CD4-positive, alpha-beta T cell treated with Interleukin-6 for 4 hours (primary cell): ENCODE measurements at places on chromosomes 6 and 20.
A peak's percentile ranks its signal among the peaks of the same experiment; 100 is the strongest.

DNA sequence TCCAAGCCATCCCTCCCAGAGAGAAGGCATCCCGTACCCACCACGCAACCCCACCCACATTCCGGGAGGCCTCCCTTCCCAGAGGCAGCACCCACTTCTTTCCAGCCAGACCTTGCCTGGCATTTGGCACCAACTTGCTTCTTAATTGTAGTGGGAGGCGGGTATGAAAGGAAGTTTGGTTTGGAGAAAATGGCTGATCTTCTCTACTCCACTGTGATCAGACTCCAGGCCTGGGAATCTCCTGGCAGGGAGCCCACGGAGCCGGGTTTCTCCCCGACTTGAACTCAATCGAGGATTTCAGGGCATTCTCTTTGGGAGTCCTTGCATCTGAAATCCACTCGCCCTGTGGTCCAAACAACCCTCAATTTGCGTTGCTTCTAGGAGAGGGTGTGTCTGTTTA lies 107.1 kb downstream of the ZDHHC14 start:
- DNase-seq: no peak

GRCh38 chr6:44563397-44563796 lies 175.9 kb downstream of the CDC5L start:
- DNase-seq: no peak

- no peak for DNase-seq
Measured at GRCh38 chr6:113607821-113608545, 249.2 kb upstream of the MARCKS start.

DNA sequence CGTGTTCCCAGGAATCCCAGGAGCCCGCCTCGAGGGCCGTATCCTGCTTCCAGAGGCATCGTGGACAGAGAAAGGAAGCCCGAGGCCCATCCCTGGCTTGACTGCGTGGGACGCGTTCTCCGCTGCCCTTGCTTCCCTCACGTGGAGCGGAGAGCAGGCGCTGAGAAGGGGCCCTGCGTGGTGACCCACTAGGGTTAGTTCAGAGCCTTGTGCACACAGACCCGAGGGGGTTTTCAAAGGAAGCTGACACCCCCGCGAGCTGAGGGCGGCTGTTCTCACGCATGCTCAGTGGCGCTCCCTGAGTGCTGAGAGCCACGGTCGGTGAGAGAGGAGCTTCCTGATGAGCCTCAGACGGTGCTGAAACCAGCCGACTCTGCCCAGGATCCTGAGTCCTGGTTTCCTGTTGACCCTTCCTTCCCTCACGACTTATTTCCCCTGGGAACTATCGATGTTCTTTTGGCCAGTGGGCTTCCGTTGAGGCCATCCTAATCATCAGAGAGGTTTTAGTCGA lies 28.9 kb upstream of the CCR6 start:
- DNase-seq: peak; percentile 72

- no peak for DNase-seq
Measured at GRCh38 chr6:142045380-142046278, 87.1 kb upstream of the GJE1 start.

- no peak for DNase-seq
Measured at GRCh38 chr6:93299622-93300021, 119.7 kb downstream of the EPHA7 start.

GRCh38 chr6:116561377-116562018 lies 7.9 kb downstream of the CALHM4 start:
- peak; percentile 68 for DNase-seq

- no peak for DNase-seq
Measured at GRCh38 chr6:156720691-156721685, 56.2 kb upstream of the ARID1B start.

DNA sequence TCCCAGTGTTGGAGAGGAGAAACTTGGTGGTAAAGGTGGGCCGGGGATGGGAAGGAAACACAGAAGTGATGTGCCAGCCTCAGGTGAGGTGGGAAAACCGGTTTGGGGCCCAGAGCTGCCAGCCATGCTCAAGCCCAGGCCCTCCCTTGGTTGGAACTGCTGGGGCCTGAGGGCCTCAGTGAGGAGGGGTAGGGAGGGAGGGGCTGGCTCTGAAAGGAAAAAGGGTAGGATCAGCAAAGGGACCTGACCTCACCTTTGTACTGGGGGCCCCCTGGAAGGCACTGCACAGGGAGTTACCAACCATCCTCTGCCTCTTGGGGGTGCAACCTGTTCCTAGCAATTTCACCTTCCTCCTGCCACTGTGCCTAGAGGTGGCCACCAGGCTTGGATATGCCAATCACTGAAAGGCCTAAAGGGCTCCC lies 1.8 kb upstream of the SPEF1 start:
- no peak for DNase-seq

- DNase-seq: peak; percentile 47
Measured at GRCh38 chr20:5448449-5449118, 131.8 kb upstream of the PROKR2 start.

DNA sequence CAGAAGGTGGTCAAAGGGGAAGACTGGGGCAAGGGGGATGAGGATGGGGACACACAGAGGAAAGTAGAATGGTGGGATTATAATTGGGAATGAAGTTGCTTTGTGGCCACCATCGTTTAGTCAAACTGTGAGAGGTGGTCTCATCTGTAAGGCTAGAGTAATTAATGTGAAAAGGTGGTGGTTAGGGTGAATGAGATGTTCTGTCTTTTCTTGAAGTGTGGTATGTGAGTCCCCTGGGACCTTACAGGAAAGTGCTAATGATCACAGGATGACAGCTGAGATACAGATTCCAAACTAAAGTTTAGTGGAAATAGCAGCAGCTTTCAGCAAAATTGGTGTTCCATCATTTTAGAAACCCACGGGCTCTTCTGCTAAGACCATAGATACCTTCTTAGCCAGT lies 10.7 kb downstream of the ZFAND3 start:
- DNase-seq: no peak

DNA sequence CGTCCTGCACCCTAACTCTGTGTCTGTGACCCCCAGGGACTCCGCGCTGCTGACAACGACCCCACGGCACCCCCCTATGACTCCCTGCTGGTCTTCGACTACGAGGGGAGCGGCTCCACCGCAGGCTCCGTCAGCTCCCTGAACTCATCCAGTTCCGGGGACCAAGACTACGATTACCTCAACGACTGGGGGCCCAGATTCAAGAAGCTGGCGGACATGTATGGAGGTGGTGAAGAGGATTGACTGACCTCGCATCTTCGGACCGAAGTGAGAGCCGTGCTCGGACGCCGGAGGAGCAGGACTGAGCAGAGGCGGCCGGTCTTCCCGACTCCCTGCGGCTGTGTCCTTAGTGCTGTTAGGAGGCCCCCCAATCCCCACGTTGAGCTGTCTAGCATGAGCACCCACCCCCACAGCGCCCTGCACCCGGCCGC lies 129.0 kb downstream of the TAF4 start:
- DNase-seq: no peak

- DNase-seq: no peak
Measured at GRCh38 chr6:1390133-1390945, 963 bp downstream of the FOXF2 start.

- DNase-seq: no peak
Measured at GRCh38 chr6:156058356-156058755, 602.7 kb upstream of the NOX3 start.

GRCh38 chr6:163586888-163587287 lies 172.4 kb downstream of the QKI start:
- DNase-seq: no peak

DNA sequence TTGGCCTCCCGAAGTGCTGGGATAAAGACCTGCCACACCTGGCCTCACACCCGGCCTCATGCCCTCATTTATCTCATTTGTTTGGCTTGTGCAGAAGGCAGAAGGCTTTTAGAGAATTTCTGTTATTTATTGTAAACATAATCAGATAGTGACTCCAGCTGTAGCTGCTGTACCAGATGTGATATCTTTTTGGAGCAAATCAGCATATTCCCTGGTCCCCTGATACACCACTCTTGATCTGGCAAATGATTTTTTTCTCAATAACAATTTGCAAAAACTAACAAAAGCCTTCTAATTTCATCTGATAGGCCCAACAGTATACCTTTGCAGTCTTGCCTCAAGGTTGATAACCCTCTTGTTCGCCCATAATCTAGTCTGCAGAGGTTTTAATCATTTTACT lies 26.5 kb upstream of the TULP1 start:
- no peak for DNase-seq

GRCh38 chr6:35406711-35407485 lies 45.2 kb upstream of the FANCE start:
- no peak for DNase-seq

- DNase-seq: no peak
Measured at GRCh38 chr6:10409233-10409721, 5.6 kb downstream of the TFAP2A start.

- peak; percentile 98 for DNase-seq
Measured at GRCh38 chr20:46406200-46406985, at the start of gene ELMO2. Gene ELMO2, minus strand, starts transcription at chr20:46406615. Its CDS starts 12,133 bp downstream, at chr20:46394482.

GRCh38 chr6:43698584-43699349 lies 11.2 kb upstream of the MRPS18A start:
- no peak for DNase-seq

- DNase-seq: no peak
Measured at GRCh38 chr20:58054780-58055373, 173.6 kb downstream of the ANKRD60 start.

DNA sequence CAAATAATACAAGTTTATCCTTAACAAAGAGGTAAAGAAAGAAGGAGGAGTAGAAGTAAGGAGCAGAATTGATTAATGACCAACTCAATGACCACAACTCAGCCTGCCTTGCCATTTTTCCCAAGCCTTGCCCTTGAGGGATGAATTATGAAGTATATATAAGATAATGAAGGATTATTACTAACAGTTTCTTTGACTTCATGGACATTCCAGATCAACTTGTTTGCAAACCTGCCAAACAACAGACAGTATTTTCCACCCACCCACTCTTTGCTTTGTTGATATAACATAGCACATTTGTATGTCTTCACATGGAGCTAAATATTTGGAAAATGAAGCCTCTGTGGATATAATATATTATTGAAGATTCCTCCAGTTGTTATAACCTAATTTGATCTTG lies 9.9 kb upstream of the C6orf141 start:
- no peak for DNase-seq

- DNase-seq: no peak
Measured at GRCh38 chr20:17810847-17811627, 111.3 kb downstream of the BANF2 start.

DNA sequence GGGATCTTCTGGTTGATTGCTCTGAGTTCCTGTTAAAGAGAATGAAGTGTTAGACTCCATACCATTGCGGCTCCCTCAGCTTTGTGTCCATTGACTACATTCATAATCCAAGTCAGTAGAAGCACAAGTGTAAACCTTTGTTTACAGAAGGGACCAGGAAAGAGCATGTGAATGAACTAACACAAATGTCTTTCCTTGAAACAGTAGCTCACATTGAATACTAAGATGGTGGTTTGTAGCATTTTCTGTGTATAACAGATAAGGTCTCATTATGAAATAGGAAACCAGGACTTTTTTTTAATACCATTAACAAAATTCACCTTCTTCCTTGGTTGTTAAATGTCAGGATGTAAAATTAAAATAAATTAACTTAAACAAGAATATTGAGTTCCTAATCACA lies 8.4 kb downstream of the STXBP5 start:
- DNase-seq: no peak
